ENCODE measurements at places on chromosomes 5 and 9.
A peak's percentile ranks its signal among the peaks of the same experiment; 100 is the strongest.

- DNase-seq = no peak
These were observed 561.6 kb downstream of the PRR16 start for GRCh38 chr5:121025671-121026070.

GRCh38 chr5:172106511-172107356 is 81.3 kb downstream of the STK10 start:
- peak; percentile 74 for DNase-seq

- DNase-seq = peak; percentile 20
These were observed 36.1 kb upstream of the OSMR start for GRCh38 chr5:38809388-38810359.

DNA sequence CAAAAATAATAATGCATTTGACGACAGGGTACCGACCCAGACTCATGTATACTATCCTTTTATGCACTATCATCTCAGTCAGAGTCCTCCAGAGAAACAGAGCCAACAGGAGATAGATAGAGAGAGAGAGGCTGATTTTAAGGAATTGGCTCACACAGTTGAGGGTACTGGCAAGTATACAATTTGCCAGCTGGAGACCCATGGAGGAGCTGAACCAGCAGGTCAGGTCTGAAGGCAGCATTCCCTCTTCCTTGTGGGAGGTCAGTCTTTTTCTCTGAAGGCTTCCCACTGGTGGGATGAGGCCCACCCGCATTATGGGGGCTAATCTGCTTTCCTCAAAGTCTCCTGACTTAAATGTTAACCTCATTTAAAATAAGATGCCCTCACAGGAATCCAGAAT is 17.3 kb upstream of the MED10 start:
- DNase-seq = no peak

GRCh38 chr5:2890011-2890410 is 138.5 kb upstream of the IRX2 start:
- DNase-seq = no peak

DNA sequence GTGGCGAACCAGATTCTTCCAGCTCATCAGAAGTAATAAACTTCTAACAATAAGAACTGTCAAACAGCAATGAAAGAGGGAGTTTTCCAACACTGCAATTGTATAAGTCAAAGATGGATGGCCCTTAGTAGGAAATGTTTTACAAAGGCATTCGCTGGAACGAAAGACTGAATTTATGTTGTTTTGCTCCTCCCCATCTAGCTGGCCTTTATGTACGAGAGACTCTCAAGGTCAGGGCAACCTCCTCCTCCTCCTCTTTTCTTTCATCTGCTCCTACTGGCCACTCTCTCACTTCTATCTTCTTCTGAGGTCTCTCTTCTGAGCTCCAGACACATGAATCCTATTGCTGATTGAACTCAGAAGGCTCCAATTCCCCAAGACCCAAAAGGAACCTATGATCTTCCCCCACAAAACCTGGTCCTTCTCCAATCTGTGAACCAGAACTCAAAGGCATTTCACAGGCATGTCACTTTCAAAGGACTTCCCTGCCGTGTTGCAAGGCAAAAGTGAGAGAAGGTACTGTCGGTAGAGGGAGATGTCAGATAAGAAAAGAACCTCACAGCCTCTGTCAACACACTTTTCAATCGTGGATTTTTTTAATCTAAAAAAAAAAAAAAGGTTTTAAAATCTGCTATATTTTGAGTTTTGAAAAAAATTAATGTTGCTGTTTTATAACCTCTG is 28.5 kb upstream of the PUM3 start:
- peak; percentile 15 for DNase-seq

DNA sequence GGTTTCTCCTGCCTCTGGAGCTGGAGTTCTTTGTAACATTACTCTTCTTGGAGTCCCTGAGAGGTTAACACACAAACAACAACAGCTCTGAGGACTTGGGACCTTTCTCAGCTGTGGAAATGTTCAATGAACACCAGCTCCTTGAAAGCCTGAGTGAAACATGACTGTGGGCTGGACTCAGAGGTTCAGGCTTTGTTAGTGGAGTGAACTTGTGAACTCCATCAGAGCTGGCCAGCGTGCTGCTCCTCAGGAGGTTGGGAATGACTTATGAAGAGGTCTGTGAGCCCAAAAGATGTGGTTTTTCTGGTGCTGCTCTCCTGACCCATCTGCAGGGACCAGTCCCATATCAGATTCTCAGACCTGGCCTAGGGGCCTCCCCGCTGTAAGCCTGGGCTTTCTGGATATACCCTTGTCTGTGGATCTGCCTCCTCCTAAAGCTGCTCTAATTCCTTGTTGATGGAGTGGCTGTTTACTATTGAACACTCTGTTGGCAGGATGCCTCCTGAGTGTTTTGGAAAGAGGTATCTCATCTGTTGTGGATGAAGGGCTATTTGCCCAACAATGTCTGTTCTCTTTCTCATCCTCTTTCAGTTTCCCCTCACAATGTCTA is 170.0 kb upstream of the GDNF start:
- DNase-seq = no peak

GRCh38 chr9:115018547-115019435 is 88.4 kb upstream of the TNFSF8 start:
- no peak for DNase-seq

- no peak for DNase-seq
These were observed 9.2 kb upstream of the TAF1L start for GRCh38 chr9:32644698-32645097.

DNA sequence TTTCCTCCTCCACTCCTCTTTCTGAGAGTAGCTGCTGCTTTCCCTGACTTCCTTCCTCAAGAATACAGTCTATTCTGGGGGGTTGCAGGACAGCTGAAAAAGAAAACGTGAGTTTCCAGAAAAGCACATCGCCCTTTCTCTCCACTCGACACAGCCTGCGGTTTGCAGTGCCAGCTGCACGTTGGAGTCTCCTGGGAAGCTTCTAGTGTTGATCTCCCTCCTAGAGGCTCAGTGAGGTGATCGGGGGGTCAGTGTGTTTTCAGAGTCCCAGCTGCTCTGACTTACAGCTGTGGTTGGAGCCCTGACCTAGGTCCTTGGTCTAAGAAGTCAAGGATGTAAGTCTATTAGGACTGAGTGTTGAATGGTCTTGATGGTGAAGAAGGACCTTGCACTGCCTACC is 25.0 kb upstream of the SUSD3 start:
- DNase-seq = no peak

GRCh38 chr5:106408141-106408540 is 1262.6 kb downstream of the EFNA5 start:
- DNase-seq = no peak

DNA sequence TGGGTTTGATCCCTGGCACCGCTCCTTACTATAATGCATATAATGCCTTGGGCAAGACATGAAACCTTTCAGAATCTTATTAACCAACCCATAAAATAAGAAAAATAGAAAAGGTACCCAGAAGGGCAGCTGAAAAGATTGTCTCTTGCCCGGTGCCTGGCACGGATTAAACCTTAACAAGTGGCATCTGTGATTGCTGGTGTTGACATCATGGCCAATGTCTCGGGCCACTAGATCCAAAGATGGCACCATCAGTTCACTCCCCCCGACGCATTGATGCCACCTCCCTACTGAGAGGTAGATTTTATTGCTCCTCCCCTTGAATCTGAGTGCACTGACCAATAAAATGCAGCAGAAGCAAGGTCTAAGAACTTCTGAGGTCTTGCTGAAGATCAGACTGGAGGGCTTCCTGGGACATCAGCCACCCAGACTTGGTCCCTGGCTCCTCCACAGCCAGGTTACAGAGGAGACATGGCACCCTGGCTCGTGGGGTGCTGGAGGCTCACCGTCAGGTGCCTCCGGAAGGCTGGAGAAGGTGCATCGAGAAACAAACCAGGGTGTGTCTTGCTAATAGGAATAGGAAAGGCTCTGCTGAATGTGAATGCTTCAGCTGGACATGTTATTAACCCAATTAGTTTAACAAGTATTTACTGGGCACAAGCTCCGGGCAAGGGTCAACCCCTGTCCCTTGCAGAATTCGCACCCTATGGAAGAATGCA is 80.0 kb upstream of the COL5A1 start:
- no peak for DNase-seq

DNA sequence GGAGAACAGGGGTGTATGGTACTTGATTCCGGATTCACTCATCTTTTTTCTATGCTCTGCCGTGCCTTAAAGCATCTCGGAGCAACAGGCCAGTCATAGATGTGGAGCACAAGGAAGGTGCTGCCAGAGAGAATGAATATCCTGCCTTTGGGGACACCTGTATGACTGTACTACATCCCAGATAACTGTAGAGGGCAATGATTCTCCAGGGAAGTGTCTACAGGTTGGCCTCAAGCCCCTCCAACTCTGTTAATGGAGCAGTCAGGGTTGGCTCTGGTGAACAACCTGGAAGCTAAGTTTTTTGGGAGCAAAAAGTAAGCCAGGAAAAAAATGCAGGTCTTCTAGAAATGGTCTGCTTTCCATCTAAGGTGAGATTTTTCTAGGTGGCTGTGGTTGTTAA is 71.0 kb downstream of the NREP start:
- no peak for DNase-seq

- DNase-seq = no peak
These were observed 11.8 kb upstream of the CXXC5 start for GRCh38 chr5:139636207-139636792.

GRCh38 chr5:38997591-38997990 is 76.6 kb downstream of the RICTOR start:
- DNase-seq = no peak

DNA sequence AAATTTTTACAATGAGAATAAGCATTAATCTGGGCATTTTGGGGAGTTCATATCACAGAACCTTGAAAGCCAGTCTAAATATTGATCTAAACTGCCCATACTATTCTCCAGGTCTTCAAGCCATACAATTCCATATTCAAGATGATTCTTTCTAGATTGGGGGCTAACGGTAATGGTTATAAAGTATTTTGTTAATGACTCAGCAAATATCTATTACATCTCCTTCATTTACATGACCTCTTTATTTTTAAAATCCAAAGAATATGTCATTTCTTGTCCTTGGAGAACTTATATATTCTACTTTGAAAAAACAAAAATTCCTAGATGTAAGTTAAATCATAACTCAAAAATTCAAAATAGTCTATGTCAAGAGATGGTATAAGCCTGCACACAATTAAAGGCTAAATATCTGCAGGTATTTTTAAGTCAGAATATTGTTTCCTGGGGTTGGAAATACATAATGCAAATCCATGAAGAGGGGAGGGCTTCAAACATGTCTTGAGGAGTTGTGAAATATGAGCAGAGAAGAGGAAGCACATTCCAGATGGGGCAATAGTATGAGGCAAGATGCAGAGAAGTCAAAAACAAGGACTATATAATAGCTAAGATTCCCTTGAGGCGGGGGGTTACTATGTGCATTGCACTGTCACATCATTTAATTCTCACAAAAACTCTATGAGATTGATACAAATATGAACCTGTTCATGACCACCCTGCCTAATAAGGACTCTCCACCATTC is 526.4 kb downstream of the NR2F1-AS1 start:
- peak; percentile 23 for DNase-seq

DNA sequence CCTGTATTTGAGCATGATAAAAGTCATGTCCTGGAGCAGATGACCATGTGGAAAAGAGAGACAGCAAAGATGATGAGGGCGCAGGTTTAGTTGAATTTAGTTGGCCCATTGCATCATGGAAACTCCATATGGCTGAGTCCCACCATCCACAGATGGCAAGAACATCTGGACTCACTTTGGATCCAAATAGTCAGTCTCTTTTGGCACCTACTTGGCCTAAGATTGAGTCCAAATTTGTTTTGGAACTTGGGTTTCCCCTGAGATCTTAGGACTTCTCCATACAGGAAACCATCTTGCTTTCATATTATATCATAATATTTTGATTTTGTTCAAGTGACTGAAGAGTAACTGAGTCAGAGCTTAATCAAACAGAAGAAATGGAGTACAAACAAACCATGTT is 217.5 kb downstream of the DRD1 start:
- no peak for DNase-seq

GRCh38 chr5:143860211-143860610 is 48.2 kb downstream of the HMHB1 start:
- DNase-seq = no peak

DNA sequence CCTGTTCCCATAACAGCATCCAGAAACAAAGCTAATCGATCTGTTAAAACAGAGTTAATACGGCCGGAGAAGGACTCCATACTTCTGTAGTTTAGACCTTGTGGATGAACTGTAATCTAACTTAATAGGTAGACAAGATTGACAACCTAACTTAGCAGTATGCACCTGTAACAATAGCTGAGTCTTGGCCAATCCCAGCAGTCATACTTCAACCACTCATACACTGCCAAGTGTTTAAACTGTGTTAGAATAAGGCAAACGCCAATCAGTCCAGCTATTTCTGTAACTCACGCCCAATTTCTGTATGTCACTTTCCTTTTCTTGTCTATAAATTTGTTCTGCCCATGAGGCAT is 33.7 kb upstream of the MACIR start:
- DNase-seq = no peak

- DNase-seq = no peak
These were observed 172.3 kb upstream of the GNA14 start for GRCh38 chr9:77820293-77820954.

GRCh38 chr5:160970605-160971191 is 118.7 kb upstream of the ATP10B start:
- DNase-seq = peak; percentile 1

DNA sequence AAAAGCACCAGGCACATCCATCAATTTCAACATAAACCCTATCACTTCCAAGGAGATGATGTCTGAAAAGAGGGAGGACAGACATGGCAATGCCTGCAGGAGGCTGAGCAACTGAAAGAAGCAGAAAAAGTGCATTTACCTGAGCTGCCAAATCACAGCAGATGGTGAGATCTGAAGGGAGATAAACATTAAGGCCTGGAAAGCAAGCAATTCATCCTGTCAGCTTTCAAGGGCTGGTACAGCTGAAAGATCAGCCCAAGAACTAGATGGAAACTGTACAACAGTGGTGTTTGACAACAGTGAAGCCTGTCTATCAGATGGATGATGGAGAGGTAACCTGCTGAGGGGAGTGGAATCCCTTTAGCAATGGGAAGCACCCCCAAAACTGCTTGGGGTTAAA is 433.2 kb upstream of the ZNF608 start:
- DNase-seq = no peak

DNA sequence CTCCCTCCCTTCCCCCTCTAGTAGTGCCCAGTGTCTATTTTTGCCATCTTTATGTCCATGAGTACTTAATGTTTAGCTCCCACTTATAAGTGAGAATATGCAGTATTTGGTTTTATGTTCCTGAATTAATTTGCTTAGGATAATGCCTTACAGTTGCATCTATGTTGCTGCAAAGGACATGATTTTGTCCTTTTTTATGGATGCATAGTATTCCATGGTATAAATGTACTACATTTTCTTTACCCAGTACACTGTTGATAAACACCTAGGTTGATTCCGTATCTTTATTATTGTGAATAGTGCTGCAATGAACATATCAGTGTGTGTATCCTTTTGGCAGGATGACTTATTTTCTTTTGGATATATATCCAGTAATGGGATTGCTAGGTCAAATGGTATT is 3.8 kb downstream of the ABLIM3 start:
- DNase-seq = no peak

- no peak for DNase-seq
These were observed 7.4 kb downstream of the LHX2 start for GRCh38 chr9:124018730-124019697.

- DNase-seq = no peak
These were observed 28.0 kb upstream of the IFNK start for GRCh38 chr9:27496135-27496504.

Data from inflammatory macrophage treated with lipopolysaccharide for 1 hour (primary cell).